SW 1271 (cell line): ENCODE measurements at places on chromosomes 4 and X.

DNA sequence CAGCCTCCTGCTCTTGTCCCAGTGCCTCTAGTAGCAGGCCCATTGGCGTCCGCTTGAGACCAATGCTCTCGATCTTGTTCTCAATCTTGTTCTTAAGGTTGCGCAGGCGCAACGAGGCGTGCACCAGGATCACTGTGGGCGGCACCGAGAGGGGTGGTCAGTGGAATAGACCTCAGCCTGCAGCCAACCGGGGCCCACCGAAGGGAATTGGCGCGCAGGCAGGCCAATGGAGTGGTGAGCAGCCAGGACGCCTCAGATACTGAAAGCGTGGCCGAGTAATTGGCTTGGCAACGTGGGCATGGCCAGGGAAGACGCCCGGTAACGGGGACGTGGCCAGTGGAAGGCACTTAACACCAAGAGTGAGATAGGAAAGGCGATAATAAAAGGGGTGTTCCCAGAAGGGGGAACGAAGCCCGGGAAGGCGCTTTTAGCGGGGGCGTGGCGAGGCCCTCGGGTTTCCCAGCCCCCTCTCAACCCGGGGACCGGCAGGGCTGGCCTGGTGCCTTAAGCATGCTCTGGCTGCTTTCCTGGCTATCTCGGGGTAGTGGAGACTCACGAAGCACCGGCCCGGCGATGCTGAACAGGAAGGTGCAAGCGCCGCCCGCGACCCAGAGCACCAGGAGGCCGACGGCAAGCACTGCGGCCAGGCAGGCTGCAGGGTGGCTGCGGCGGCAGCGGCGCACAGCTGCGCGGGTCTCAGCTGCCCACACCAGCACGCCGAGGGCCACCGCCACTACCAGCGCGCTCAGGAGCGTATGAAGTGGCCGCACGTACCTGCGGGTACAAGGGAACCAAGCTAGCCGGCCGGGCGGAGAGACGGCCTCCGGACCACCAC is 1.7 kb downstream of the PRAF2 start:
- DNase-seq, result no peak

DNA sequence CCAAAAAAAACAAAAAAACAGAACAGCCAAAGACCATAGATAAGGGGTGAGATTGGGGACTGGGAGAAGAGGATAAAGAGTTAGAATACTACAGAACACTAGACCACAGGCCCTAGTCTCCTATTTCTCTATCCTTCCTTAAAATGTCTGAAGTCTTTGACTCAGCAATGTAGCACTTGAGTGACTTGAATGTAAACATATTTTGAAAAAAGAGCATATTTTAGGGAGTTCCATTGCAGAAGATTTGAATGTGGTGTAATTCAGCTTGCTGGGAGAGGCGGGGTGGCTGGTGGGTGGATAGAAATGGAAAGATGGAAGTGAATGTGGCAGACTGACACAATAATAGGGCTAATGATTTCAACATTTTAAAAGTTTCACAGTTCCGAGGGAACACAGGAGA is 144.9 kb downstream of the CHIC2 start:
- DNase-seq, result no peak

GRCh38 chrX:71099736-71100135 is 4.1 kb downstream of the FOXO4 start:
- no peak for DNase-seq

GRCh38 chrX:112651766-112652165 is 28.0 kb downstream of the LHFPL1 start:
- DNase-seq, result no peak

- DNase-seq, result no peak
These were observed 225.0 kb downstream of the COL25A1 start for GRCh38 chr4:109077505-109077904.

- DNase-seq, result no peak
These were observed 42.2 kb upstream of the HPGD start for GRCh38 chr4:174564529-174564928.

GRCh38 chrX:75390470-75390869 is 116.6 kb downstream of the UPRT start:
- DNase-seq, result no peak

- DNase-seq, result no peak
These were observed 22.6 kb upstream of the TLR7 start for GRCh38 chrX:12844319-12844718.

DNA sequence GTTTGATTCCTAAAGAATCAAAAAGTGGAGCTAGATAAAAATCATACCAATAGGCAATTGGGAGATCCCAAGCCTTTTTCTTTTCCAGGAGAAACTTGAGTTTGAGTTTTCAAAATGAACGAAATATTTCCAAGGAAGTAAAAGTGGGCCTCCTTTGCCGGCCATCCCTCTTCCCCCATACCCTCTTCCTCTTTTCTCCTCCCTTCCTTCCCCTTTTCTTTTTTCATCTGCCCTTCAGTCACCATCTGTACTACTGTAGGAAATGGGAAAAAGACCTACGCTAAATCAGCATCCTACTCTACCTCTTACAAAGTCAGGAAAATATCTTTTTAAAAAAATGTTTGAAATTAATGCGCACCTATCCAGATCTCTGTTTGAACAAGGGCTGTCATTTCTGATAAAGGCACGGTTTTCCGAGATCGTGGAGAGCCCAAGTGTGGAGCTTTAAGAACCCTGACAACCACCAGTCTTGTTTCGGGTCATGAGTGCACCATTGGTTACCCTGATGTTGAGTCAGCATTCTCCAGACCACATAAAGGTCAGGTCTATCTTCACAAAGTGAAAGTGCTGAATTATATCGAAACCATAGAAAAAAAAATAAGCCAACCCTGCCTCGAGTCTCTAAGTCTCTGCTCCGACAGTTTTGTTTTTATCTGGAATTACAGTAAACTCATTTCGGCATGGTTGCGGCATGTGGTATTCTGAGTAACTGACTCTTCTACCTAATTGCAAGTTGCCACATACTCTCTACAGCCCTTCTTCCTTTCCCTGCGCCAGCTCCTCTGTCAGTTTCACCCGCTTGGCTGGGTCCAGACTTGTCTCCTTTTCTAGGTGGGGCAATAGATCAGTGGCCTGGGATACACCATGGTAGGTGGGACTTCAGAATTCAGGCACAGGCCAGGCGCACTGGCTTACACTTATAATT is 140.2 kb upstream of the KLF3 start:
- DNase-seq, result no peak

- no peak for DNase-seq
These were observed 134.1 kb upstream of the MAP3K15 start for GRCh38 chrX:19649226-19649995.

DNA sequence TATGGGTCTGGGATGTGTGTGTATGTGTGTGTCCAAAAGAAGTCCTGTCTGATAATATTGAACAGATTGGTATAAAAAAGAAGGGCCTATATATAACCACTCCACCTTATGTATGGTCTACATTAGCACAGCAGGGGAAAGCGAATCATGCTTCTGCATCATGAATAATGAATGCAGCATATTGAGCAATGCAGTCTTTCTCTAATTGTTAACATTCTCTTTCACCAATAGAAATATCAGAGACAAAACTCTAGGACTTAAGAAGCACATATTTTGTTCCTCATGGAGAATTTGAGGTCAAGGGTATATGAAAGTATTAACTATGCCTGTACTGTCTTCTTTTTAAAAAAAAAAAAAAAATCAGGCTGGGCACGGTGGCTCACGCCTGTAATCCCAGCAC is 264.3 kb upstream of the NOCT start:
- DNase-seq, result no peak

- DNase-seq, result no peak
These were observed 27.3 kb downstream of the TKTL1 start for GRCh38 chrX:154322890-154323289.

GRCh38 chr4:114132830-114133229 is 153.4 kb upstream of the ARSJ start:
- peak; percentile 3 for DNase-seq

DNA sequence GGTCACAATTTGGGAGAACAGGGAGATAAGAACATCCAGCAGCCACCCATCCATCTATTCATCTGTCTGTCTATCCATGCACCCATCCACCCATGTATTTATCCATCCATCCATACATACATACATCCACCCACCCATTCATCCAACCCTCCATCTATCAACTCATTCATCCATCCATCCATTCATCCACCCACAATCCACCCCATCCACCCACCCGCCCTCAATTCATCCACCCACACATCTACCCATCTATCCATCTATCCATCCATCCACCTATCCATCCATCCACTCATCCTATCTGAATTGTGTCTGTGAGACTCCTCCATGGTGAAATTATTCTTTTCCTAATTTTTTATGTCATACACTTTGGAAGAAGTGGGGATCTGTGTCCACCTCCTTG is 6.8 kb upstream of the CD99 start:
- DNase-seq, result no peak

DNA sequence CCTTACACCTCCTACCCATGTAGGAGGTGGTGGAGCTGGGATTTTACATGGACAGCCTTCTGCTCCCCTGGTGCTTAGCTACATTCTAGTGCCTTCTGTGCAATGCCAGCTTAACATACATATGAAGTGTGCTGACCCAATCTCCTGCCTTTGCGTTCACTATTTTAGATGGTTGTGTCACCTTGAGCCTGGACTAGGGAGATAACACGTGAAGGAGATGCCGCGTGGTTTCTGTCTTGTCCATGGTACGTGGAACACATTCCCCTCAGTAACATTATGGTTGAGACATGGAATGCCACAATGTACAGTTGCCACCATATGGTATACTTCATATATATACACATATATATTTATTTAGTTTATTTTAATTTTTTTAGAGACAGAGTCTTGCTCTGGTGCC is 54.0 kb downstream of the TBL1X start:
- no peak for DNase-seq

- DNase-seq, result no peak
These were observed 22.7 kb downstream of the F8A3 start for GRCh38 chrX:155435744-155436112.

DNA sequence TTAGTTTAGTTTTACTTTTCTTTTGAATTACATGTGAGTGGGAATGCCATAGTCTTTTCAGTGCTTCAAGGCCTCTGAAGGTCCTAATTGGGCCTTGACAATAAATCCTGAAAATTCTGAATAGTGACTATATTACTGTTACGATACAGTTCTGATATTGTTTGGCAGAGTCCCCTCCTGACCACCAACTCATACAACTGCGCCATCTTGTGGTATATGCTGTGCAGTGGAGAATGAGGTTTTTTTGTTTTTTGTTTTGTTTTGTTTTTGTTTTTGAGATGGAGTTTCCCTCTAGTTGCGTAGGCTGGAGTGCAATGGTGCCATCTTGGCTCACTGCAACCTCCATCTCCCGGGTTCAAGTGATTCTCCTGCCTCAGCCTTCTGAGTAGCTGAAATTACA is 56.6 kb upstream of the CHRDL1 start:
- DNase-seq, result no peak

DNA sequence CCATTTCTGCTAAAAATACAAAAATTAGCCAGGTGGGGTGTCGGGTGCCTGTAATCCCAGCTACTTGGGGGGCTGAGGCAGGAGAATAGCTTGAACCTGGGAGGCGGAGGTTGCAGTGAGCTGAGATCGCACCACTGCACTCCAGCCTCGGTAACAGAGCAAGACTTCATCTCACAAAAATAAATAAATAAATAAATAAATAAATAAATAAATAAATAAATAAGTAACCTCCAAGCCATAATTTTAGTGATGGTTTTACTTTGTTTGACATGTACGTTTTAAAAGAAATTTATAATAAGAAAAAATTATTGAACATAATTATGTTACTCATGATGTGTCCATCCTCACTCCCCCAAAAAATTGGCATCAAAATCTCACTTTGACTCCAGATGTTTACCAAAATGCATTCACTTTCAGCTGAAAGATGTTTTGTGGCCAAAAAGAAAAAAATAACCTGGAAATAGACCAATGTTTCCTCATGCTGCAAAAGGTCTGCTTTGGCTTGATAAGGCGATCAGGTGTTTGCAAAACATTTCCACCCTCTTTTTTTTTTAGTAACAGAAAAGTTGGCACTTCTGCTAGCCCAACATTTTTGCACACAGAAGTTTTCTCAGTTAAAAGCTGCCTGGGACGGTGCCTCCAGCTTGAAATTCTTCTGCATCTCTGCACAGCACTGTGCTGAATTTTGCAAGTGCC is 42.2 kb upstream of the DHRSX start:
- DNase-seq, result no peak

DNA sequence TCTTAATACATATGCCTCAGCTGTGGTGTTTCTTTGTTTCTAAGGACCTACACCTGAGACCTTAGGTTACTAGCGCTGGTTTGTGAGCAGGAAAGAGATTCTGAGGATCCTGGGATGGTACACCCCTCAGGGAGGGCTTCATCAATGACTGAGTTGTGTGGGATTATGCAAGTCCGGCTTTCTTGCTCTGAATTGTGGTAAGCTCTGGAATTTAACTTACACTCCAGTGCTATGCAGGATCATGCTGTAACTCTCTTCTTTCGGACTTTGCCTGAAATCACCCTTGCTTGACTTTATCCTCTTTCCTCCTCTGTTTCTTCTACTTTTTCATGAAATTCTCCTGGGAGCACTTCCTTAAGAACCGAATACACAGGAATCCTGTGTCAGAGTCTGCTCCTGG is 431.5 kb upstream of the BOD1L1 start:
- no peak for DNase-seq

- no peak for DNase-seq
These were observed 14.2 kb downstream of the CNGA1 start for GRCh38 chr4:48002267-48002666.

GRCh38 chrX:149848855-149849254 is 32.1 kb upstream of the MAGEA8 start:
- no peak for DNase-seq

- DNase-seq, result no peak
These were observed 219.0 kb upstream of the PSAPL1 start for GRCh38 chr4:7653510-7654369.

- DNase-seq, result no peak
These were observed 48.4 kb downstream of the GPC3 start for GRCh38 chrX:133937022-133937421.

GRCh38 chr4:95627709-95628108 is 78.9 kb upstream of the UNC5C start:
- no peak for DNase-seq

DNA sequence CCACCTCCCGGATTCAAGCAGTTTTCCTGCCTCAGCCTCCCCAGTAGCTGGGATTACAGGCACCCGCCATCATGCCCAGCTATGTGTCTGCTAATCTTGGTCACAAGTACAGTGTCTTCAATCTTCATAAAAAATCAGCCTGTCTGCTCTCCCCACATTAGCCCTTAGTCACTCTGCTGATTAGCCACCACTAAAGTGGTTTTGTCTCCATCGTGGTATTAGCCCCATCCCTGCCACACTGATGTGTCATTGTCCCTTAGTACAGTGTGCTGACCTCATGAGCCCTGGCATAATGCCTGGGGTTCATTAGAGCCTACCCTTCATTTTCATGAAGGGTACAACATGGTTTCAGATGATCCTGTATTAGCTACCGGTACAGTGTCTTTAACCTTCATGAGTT is 49.9 kb downstream of the ZNF157 start:
- no peak for DNase-seq

DNA sequence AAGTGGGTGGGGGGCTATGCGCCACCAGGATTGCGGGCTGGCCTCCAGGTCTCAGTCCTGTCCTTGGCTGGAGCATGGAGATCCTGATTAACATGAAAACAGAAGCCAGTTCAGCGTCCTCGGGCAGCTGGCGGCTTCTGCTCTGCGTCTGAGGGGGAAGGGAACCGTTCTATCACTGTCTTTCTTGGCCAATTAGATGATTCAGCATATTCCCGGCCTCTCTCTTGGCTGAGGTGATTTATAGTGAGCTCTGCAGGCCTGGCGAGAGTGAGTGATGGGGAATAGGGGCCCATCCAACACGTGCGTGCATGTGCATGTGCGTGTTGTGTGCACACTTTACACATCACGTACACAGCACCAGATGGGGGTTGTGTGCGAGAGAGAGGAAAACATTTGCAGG is 145.8 kb upstream of the ATP6AP2 start:
- DNase-seq, result no peak

GRCh38 chrX:68827256-68827655 is 1.6 kb upstream of the EFNB1 start:
- no peak for DNase-seq
